ENCODE measurements at places on chromosomes 12 and 14.

- peak; percentile 84 for DNase-seq
Observed at GRCh38 chr12:30138483-30138882, 354.7 kb upstream of the TMTC1 start.

DNA sequence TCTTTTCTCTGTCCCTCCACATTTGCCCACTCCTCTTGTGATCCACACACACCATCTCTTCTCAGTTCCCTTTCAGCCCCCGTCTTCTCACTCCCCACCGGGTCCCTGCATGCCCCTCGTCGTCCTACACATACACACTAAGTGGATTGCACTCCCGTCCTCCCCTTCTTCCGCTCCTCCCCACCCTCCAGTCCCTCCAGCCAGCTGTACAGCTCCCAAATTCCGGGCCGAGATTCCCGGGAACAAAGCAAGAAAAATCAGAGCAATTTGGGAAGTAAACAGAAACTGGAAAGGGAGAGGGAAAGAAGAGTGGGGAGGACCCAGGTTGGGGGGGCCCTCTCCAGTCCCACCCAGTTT, 282 bp upstream of the IGFBP6 start:
- DNase-seq: peak; percentile 66

GRCh38 chr12:131834798-131835615, 6.8 kb downstream of the MMP17 start:
- DNase-seq: no peak

- DNase-seq: no peak
Observed at GRCh38 chr12:41908206-41908605, 236.5 kb downstream of the GXYLT1 start.

- DNase-seq: no peak
Observed at GRCh38 chr12:15458008-15458407, 135.7 kb downstream of the PTPRO start.

GRCh38 chr14:65780566-65780965, 368.0 kb downstream of the FUT8 start:
- no peak for DNase-seq

DNA sequence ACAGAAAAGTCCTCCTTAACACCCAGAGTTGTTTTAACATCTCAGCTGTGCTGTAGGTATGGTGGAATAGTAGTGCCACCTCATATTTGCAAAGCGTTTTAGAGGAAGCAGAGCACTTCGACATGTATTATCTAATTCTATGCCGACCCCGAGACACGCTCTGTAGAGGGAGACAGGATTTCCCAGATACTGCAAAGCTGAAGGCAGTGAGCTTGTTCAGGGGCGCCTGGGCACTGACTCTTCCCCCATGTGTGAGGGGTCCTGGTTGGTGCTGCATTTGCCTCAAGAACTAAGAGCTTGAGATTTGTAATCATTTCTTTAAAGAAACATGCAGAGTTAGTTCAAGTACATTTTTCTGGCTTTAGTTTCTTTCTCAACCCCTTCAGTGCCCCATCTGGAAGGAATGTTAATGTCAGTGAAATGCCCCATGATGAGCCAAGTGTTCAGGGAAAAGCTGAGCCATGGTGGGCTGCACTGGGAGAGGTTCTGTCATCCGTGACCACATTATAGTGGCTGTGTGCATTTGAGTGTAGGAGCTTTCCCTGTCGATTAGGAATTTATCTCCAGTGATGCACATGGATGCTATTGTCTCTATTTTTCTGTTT, 66.3 kb downstream of the MBIP start:
- peak; percentile 73 for DNase-seq

DNA sequence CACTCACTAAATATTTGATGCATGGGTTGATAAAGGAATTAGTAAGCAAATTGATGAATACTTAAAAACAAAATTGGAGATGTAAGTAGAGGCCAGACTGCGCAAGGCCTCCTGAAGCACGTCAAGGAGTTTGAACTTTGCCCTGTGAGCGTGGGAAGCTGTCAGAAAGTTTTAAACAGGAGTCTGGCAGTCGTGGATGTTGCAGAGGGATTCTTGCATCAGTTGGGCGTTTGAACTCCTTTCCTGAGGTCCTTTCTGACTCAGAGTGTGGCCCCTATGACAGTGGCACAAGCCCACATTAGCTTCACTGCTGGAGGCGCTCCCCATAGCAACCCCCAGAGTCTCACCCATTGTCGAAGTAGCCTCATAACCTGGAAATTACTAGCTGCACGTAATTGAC, 17.9 kb upstream of the IL22 start:
- DNase-seq: no peak

DNA sequence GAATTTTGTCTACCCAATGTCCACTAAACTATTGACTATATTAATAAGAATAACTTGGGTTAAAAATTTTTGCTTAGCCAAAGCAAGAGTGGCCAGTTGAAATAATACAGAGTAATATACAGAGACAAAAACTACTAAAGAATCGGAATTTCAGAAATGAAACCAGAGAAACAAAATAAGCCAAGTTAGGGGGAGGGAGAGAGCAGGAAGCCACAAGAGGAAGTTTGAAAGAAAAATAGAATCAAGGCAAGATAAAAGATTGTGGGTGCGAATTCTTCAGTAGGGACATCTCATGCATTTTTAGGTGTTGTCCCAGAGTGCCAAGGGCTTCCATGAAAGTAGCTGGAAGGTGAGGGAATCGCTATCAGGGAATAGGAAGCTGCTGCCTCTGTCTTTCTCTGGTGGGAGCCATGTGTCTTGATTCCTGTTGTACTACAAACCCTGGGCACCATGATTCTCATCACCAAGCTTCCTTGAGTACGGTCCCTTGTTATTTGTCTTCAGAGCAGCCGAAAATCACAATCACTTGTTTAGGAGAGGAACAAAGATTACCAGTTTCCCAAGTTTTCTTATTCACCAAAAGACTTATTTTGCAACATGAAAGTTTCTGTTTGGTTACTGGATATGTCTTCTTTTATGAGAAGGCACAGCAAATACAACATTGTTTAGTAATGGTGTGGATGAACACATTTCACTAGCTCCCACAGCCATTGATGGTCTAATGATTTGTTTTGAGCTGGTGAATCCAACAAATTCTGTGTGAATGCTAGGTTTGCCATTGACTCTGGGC, 16.7 kb downstream of the NEUROD4 start:
- no peak for DNase-seq

DNA sequence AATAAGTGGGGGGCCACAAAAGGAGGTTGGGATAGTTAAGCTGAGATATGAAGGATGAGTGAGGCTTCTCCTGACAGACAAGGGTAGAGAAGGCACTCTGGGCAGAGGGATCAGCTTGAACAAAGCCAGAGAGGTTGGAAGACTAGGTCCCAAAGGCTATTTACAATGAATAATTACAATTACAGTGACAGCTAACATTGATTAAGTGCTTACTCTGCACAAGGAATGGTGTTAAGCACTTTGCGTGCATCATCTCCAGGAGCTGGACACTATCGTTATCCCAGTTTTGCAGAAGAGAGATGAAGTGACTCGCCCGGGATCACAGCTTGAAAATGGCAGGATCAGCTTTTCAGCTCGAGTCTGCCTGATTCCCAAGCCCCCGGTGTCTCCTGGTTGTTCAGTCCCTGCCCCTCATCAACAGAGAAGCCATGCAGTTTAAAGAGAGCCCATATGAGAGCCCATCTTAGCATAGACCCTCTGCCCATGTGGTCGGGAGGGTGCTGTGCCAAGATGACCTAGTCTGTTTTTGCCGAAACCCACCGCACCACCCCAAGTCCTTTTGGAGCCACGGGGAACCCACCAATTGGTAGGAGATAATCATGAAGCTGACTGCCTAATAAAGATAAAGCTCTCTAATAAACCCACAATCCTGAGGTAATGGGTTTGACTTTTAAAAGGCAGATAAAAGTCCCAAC, 89.9 kb upstream of the HSPB8 start:
- no peak for DNase-seq

- no peak for DNase-seq
Observed at GRCh38 chr12:55925371-55925770, 2.3 kb downstream of the PYM1 start.

GRCh38 chr14:74085828-74086227, 1.1 kb downstream of the LIN52 start:
- DNase-seq: no peak

GRCh38 chr14:95869776-95870175, 6.9 kb upstream of the TUNAR start:
- no peak for DNase-seq

- DNase-seq: no peak
Observed at GRCh38 chr12:69062621-69063237, 129.8 kb upstream of the CPM start.

- no peak for DNase-seq
Observed at GRCh38 chr12:104115587-104115975, 22.4 kb downstream of the NFYB start.

- DNase-seq: no peak
Observed at GRCh38 chr12:70933133-70933532, 12.6 kb upstream of the PTPRR start.

DNA sequence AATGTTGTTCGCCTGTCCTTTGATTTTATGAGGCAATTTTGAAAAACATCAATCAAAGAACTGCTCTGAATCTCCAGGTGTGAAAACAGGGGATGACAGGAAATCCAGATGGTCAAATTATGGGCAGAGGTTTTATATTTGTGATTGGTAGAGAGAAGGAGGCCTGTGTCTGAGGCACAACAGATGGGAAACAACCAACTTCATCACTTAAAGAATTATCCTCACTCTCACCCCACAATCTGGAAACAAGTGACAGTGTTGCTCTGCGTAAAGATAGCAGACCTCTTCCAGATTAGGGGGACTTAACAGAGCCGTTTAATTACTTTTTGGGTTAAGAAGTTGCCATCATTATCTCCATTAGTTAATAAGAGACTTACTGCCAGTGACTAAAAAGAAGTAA, 64.1 kb upstream of the EGLN3 start:
- DNase-seq: peak; percentile 72

DNA sequence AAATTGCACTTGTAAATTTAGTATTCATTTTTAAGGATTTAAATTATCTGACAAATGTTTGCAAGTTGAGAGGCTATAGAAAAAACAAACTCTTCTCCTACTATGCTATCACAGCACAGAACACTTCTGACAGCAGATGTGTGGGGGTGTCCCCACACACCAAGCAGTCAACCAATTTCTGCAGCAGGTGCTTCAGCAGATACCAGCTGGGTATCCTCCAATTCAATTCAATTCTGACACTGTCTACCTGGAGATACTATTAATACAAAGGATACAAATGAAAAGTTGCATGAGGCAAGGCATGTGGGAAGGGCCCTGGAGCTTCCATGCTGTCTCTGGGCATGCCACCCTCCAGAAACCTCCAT, 35.1 kb downstream of the PCNX1 start:
- no peak for DNase-seq

DNA sequence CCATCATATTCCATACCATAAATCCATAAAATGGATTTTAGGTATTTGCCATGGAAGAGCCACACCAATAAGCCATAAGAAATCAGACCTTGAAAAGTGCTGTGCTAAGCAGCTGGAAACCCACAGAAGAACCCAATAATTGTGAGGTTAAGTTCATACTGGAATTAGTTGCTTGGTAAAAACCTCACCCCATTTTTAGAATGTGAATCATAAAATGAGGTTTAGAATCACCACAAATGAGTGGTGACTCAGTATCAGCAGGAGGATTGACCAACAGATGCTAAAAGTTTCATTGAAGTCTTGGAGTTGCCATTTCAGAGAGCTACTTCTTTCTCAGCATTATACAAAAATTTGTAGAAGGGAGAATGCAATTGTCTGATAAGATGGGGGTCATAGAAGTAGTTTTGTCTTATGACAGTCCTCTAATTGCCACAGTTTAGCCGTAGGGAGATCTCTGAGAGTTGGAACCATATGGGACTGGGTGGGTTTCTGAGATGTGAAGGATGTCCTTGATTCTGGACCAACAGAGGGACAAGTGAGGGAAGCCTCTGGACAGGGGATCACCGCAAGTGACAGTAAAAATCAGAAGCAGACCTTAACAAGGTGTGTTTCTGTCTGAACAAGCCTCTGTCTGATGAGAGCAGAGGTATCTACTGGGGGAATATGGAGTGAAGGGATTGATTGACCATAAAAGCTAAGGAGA, 1.4 kb upstream of the STON2 start:
- DNase-seq: no peak

DNA sequence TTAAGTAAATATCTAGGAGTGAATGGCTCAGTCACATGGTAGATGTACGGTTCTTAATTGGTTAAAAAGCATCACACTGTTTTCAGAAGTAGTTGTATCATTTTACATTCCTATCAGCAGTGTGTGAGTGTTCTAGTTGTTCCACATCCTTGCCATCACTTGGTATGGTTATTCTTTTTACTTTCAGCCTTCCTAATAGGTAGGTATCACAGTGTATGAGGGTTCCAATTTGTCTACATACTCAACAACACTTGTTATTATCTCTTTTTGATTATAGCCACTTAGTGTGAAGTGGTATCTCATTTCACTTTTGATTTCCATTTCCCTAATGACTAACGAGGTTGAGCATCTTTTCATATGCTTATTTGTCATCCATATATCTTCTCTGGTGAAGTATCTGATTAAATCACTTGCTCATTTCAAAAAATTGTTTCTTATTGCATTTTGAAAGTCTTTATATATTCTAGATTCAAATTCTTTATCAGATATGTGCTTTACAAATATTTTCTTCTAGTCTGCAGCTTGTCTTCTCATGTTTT, 3.5 kb upstream of the SPRYD3 start:
- DNase-seq: no peak

- no peak for DNase-seq
Observed at GRCh38 chr12:118356809-118357256, 15.9 kb downstream of the TAOK3 start.

DNA sequence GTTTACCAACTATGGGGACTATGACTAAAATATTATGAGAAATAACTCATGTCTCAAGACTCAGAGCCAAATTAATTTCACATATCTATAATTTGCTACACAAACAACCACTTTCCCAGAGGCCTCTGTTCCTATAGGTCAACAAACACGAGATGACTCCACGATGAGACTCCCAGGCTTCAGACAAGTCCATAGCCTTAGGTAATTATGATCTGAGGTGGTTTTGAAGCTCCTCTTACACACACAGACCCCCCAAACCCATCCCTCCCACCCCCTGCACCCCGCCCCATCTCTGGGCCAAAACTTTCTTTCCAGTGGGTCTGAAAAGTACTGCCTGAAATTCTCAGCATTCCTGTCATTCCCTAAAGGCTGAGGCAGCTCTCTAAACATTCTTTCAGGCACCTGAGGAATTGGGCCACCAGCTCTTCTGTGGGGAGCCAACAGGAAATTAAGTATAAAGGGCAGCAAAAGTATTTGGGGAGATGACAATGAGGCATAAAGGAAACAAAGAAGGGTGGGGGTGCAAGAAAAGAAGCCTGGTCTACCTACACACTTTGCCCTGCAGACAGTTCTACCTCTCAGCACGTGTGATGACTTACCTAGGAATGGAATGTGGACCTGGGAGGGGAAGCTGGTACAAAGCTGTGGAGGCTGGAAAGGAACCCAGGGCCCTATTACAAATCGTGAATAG, 143.6 kb downstream of the PAWR start:
- DNase-seq: peak; percentile 99

- no peak for DNase-seq
Observed at GRCh38 chr12:121294151-121294889, 2.2 kb downstream of the CAMKK2 start.

- DNase-seq: no peak
Observed at GRCh38 chr14:104171895-104172294, 33.5 kb downstream of the KIF26A start.
